ENCODE measurements at places on chromosomes 12 and 14.

GRCh38 chr14:34722723-34723545 lies 8.5 kb upstream of the CFL2 start:
- no peak for DNase-seq

DNA sequence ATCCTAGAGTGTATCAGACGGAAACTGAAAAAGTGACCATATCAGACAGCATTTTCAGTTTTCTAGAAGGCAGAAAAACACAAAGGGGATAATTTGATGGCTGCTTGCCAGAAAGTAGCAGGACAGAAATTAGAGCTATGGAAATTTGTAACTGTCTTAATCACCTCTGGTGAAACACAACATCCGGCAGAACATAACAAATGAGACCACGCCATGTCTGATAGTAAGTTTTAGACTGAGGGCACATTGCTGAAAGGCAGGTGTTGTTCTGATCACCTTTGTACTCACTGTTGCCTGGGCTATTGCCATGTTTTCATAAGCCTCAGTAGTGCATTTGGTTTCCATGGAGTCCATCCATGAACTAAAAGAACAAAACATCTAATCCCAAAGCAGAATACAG lies 290.3 kb downstream of the PAWR start:
- no peak for DNase-seq

DNA sequence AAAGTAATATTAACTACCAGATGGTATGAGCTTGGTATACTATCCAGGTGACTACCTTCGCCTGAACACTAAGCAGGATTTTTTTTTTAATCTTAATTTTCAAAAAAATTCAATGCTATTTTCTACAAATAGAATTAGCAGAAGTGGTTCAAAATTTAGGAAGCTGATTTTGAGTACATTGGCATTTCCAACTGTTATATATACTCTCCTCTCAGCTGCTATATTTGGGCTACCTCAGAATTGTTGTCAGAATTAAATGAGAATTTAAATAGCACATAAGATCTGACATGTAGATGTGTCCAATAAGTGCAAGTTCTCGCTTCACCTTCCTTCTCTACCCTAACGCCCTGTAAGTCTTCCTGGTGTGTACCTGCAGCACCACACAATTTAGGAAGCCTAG lies 83.1 kb downstream of the DUSP6 start:
- no peak for DNase-seq

DNA sequence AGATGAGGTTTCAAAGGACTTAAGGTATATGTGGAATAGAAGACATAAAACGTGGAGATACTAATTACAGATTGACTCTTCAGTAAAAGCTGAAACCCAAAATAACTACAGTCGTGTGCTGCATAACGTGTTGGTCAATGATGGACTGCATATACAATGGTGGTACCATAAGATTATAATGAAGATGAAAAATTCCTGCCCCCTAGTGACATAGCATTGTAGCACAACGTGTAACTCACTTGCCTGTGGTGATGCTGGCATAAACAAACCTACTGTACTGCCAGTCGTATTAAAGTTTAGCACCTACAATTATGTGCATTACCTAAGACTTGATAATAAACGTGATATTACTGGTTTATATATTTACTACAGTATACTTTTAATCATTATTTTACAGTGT lies 150.3 kb downstream of the LRRK2 start:
- DNase-seq, result peak; percentile 12

- DNase-seq, result no peak
Observed at GRCh38 chr14:73739899-73740617, 25.9 kb upstream of the PNMA1 start.

DNA sequence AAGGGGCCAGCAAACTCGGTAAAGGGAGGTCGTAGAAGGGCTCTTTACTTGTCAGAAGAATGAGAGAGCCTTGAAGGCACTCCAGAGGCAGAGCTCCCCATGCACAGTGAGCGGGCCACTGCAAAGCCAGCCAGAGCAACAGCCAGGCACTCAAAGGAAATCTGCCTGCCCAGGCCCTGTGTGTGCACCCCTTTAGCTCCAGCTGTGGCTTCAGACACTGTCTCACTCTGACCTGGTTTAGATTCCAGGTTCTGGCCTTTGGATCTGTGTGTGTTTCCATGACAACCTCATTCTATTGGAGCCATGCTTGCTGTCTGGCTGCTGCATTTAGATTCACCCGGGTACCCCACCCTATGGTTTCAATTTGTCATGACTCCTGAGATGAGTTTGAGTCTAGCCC lies 170.3 kb downstream of the CAPZA3 start:
- no peak for DNase-seq

DNA sequence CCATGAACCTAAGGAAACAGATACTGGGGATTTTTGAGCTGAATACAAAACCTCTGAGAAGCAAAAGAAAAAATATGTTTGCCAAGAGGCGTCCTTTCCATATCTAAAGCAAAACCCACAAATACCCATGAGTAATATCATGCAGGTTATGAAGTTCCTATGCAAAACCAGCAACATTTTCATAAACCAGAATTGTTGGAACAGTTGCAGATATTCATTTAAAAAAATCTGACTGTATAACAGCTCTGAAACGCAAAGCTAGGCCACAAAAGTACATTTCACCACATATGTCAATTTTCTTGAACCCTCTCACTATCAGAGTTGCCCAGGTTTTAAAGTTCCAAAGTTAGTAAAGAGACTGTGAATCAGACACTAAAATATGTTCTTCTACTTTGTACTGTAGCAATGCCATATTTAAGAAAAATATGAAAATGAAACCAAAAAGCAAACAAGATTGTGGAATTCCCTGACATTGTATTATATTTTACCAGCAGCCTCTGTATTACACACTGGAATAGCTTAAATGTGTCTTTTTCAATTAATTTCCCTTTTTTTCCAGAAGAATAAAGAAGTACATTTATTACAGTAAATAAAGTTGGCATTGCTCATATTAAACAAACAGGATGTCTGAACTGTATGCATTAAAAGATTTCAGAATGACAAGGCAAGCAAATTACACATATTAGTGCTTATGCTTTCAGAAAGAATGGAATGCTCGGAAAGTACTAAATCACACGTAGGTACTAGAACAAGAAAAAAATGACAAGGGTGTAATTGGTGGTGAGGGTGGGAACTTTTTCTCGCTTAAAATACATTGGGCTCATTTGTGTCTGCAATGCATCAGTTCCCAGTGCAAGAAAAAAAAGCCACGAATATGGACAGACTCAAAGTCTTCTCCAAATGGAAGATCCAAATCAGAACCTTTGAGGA lies 33.6 kb upstream of the HIF1A start:
- DNase-seq, result no peak

DNA sequence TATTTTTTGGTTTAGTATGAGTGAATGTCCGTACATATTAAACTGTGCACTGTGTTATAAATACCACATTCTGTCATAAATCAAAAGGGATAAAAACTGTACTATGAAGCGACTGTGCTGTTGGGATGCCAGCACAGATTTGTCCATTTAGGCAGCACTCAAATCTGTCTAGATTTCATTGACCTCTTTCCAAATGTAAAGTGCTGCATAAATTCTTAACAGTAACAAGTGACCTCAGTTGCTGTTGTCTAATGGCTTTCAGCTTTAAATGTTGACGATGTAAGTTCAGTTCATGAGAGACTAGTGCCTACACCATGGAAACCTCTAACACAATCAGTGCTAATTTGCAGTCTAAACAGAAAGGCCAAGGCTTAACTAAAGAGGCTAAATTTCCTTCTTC lies 531.4 kb upstream of the LMO3 start:
- no peak for DNase-seq

DNA sequence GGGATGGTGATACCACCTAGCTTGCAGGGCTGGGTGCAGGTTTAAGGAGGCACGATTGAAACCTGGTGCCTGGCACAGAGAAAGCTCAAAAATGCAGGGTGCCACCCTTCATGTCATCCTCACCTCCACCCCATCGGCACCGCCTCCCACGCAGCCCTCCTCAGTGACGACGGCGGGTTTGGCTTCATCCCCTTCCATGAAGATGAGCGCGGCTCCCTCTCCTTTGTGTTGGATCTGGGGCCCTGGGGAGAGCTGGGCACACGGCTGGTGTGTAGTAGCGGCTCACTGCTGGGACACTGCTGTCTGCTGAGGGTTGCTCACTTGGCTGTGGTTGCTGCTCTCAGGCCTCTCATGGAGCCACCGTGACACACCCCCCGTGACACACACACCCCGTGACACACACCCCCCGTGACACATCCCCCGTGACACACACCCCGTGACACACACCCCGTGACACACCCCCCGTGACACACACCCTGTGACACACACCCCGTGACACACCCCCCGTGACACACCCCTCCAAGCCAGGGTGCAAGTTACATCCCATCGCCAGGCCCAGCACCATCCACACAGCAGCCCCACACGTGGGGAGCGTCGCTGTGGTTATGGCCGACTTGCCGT lies 42.9 kb upstream of the FZD10 start:
- DNase-seq, result no peak

DNA sequence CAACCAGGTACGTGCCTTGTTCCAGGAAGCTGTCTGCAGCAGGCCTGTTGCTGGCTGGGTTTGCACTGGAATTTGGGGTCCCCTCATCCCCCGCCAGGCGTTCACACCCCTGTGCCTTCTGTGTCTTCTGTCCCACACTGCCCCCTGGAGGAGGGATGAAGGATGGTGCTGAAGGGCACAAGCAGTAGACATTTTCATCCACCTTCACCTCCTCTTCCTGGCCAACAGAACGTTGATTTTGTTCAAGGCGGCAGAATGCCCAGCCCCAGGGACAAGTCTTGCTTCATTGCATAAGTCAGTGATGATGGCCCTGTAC lies 122.1 kb downstream of the CALM1 start:
- DNase-seq, result no peak

DNA sequence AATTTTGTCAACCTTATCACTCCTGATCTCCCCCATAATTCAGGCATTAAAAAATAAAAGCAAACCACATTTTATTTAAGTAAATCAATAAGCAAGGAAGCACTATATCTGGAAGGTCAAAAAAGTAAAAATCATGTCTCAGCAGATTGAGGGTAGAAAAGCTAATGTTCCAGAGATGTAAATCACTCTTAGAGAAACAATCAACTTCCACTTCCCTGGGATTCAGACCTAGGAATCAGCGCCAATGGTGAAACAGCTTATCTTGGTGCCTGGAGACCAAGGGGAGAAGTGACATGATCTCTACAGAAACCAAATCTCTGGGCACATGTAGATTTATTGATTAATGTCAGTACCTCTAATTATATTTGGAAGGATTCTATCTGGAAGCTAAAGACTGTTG lies 10.9 kb upstream of the SNX6 start:
- DNase-seq, result no peak

- DNase-seq, result no peak
Observed at GRCh38 chr12:53736592-53736991, 9.3 kb upstream of the CALCOCO1 start.

DNA sequence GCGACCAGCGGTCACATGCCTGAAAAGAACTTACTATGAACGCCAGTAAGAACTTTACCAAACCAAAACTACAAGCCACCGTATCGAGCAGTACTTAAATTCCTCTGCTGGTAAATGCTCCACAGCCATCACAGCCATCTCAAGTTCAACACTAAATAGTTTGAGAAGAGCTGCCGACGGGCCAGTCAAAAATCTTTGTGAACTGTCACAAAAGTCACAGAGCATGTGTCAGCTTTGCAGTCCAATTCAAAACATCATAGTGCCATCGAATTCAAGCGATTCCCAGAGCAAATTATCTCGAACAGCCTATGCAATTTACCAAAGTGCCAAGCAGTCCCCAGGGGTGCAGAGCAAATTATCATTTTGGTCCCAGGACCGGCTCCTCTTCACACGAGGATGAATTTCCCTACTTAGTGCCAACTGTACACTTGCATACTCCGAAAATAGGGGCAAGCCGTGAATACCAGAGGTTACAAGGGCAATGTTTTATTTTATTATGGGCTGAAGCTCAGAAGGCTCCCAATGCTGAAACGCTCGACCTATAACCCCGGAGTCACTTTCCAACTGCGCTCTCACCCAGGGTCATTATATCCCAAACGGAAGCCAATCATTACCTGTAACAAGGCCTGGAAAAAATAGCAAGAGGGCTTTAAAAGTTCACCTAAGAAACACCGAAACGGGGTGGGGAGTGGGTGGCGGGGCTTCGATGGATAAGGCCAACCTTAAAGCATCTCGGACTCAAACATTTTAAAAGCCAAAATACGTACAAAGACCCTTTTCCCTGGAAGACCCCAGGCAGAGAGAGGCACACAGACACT lies 1.1 kb downstream of the LRP6 start:
- no peak for DNase-seq

- DNase-seq, result no peak
Observed at GRCh38 chr14:80638620-80639515, 302.7 kb downstream of the CEP128 start.

DNA sequence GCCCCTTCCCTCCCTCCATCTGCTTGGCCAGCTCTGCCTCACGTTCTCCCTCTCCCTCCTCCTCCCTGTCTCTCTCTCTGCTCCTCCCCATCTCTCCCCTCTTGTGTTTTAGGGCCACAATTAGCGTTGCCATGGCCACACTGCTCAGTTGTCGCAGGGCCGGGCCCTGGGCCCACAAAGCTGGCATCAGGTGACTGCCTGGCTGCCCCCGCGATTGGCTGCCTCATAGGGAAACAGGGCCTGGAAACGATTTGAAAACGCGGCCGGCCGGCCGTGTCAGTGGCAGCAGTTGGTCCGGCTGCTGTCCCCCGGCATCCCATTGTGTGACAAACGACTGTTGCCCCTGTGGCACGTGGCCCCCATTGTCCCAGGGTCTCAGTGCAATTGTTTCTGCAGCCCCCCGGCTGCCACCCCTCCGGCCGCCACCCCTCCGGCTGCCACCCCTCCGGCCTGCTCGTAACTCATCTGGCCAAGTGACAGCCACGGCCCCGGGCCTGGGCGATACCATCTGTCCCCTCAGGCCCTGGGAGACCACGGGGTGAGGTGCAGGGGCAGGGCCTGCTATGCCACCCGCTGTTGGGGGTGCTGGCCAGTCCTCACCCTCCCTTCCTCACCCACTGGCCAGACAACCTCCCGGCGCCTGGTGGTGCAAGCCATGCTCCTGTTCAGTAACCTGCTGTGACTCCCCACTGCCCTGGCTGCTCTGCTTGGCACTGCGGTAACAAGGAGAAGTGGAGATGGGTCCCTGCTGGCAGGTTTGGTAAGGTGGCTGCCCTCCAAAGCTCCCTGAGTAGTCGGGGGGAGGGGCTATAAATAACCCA lies 17.4 kb downstream of the FOXN4 start:
- DNase-seq, result no peak

DNA sequence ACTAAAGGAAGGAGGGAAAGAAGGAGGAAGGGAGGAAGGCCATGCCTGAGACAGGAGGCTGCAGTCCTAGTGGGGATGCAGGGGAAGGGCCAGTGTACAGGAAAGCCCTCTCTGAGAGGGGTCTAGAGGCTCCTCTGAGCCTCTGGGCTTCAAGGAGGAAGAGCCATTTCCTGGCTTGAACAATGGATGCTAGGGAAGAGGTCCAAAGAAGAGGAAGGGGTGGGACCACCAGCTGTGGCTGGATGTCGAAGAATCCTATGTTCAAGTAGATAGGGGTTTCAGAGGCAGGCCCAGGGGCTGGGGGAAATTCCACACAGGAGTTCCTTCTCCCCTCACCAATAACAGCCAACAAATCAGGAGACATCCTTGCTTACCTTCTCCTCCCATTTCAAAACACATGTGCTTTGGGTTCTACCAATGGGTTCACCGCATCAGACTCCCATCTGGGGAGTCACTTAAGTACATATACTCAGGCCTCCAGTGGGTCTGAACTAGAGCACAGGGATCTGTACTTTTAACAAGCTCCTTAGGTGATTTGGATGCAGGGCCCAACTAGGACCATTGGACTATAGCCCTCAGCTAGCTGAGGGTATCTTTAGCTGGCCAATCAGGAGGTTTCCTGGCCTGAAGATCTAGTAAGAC lies 32.4 kb downstream of the PRPF40B start:
- no peak for DNase-seq

GRCh38 chr14:46988312-46988711 lies 336.7 kb upstream of the RPL10L start:
- no peak for DNase-seq
